ENCODE measurements at places on chromosomes 1 and 21. TPM values are rescaled to one million over a fixed set of nuclear protein-coding genes. Genes with fewer than 3 reads are reported as not detected.

Gene PTPN14
- total RNA-seq: 43.7 TPM

Gene DIO1
- not detected for total RNA-seq

Gene CPLANE2
- 11.7 TPM for total RNA-seq

Gene NHLH2
- total RNA-seq: 0.32 TPM

Gene OLFML2B
- 17.5 TPM for total RNA-seq

Gene RNF207
- 12.7 TPM for total RNA-seq

Gene CLCA4
- not detected for total RNA-seq

Gene EPHB2
- total RNA-seq: 6.0 TPM

Gene SPATA21
- total RNA-seq: not detected

Gene SLC16A1
- total RNA-seq: 8.6 TPM

Gene MSH4
- 0.96 TPM for total RNA-seq

Gene TAS1R3
- 0.32 TPM for total RNA-seq

Gene FHAD1
- 2.4 TPM for total RNA-seq

DNA sequence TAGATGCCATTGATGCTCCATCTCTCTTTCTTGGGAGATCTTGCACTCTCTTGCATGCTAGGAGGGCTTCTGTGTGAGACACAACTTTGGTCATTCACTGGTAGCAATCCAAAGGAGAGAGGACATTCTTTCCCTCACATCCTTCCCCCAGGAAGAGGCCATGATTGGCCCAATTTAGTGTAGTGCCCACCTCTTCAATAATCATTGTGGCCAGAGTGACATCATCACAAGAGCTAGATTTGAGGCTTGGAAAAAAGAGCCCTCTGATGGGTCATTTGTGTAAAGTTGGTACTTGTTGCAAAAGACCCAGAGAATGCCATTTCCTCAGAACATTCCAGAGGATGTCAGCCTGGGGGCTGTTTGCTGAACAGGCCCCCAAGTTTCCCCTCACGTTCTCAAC lies 30.2 kb downstream of the S100A6 start:
- DNase-seq: no peak

GRCh38 chr1:224769452-224770335 lies 153.6 kb downstream of the CNIH3 start:
- no peak for DNase-seq

GRCh38 chr1:57591842-57592241 lies 168.0 kb upstream of the DAB1 start:
- DNase-seq: no peak

DNA sequence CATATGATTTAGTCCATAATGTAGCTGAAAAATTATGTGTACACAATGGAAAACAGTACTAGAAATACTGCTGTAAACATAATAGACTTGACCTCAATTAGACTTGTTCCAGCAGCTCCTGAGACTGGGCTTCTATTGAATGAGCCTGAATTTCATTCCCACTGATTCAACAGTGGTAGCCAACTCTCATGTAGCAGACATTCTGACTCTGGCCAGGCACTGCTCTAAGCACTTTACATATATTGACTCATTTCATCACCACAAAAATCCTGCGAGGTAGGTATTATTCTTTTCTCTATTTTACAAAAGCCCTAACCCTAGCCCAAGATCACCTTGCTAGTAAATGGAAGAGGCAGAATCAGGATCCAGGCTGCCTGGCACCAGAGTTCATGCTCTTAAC lies 12.8 kb upstream of the CTSS start:
- DNase-seq: no peak

GRCh38 chr1:43319288-43319687 lies 18.3 kb upstream of the MPL start:
- peak; percentile 41 for DNase-seq

- no peak for DNase-seq
Observed at GRCh38 chr1:19284881-19285280, 3.7 kb downstream of the AKR7A3 start.

- DNase-seq: no peak
Observed at GRCh38 chr21:30340714-30341573, 3.5 kb upstream of the KRTAP27-1 start.

DNA sequence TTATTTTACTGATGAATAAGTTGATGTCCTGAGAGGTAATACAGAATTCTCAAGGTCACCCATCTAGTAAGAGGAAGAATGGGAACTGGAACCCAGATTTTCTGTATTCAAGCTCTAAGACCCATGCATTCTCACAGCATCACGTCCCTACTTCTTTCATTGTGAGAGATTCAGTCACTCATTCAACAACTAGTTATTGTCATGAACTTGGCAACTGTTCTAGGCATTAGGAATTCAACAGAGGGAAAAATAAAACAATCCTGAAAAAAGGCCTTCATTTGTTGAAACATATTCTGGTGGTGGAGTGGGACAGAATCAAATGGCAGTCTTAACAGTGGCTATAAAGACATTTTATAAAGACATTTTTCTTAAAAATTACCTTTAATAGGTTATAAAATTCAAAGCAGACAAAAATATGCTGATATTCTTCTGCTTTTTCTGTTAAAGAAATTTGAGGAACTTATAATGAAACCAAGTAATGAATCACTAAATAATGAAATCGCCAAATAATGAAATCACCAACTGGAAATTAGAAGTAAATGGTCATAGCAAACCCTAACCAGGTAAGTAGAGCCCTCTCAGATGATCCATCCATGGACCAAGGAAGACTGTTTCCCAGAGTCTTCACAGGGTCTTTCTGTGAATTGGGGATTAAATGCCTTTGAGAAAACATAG lies 136.5 kb upstream of the DPYD start:
- DNase-seq: no peak

DNA sequence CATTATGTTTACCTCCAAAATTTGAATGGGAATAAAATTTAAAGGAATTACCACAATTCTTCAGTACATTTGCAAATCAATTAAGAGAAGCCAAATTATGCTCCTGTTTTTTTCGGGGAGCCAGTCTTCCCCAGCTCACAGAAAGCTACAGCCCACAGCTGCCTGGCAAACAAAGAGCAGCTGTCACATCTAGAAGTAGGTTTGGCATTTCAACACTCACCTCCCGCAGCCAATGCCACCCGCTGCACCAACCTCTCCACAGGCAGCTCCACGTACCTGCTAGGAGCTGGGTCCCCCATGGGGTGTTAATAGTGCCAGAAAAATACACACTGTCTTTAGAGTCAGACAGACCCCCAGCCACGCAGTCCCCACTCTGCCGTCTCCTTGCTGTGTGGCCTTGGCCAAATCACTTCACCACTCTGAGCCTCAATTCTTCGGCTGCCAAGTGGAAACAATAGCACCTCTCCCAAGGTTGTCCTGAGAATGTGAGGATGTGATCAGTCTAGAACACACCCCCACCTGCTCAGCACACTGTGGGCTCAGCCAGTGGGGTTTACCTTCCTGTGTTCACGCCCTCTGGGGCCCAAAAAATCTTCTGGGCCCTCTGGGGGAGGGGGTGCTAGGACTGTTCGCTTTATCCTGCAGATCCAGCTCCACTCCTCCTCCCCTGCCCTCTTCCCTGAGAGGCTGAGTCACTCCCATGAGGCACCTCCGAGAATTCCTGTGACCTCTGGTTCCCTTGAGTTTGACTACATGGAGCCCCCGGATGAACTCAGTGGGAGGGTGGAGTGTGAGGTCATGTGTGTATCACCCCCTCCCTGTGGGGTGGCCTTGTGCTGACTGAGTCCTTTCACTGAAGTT lies 204.3 kb upstream of the GRIK3 start:
- DNase-seq: no peak

- no peak for DNase-seq
Observed at GRCh38 chr21:29372063-29372802, 73.5 kb downstream of the BACH1 start.

DNA sequence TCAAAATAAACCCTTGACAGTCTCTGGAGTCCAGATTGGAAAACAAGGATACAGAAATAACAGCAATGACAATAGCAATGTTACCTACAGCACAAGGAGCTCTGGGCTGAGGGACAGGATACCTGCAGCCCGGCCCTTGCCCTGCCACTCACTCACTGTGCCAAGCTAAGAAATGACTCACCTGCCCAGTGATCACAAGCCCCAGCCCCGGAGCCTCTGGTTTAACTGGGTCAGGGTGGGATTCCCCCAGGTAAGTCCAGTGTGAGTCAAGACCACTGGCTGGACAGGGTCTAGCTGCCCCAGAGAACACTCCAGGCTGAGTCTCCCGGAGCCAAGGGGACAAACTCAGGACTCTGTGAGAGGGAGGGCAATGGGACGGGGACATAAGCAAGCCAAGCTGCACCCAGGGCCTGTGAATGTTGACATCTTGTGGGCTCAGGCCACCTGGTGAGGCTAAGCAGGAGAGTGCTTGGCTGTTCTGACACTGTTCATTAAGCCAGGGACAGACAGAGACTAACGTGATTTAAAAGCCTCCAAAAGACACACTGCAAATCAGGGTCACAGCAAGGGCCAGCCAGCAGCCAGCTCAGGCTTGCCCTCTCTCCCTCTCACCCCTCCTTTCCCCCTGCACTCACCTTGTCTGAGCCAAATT lies 64.1 kb downstream of the MIS18A start:
- DNase-seq: no peak

DNA sequence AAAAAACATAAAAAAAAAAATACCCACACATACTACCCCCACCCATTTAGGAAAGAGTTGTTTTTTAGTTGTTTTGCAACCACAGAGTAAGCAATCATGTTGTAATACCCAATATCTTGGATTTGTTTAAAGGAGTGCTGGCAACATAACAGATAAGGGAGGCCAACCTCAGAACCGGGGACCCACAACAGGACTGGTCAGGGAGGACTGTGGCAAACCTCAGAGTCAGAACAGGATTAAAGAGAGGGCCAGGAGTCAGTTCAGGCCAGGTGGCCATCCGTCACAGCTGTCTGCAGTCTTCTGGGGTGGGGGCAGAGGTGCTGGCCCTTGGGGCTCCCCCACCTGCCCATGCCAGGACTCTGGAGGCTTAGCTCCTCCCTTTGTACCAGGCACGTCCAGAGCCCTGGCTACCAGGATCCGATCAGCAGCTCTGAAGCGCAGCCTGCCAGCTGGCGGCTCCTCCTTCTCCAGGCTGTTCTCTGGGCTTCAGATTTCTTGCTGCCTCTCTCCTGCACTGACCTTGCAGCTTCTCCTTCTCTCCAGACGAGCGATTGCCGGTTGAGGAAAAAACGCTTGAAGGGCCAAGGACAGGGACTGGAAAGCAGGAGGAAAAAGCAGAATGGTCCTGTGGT lies 7.9 kb downstream of the H6PD start:
- peak; percentile 88 for DNase-seq

- DNase-seq: peak; percentile 90
Observed at GRCh38 chr1:151130987-151131586, 15.3 kb downstream of the SEMA6C start.

DNA sequence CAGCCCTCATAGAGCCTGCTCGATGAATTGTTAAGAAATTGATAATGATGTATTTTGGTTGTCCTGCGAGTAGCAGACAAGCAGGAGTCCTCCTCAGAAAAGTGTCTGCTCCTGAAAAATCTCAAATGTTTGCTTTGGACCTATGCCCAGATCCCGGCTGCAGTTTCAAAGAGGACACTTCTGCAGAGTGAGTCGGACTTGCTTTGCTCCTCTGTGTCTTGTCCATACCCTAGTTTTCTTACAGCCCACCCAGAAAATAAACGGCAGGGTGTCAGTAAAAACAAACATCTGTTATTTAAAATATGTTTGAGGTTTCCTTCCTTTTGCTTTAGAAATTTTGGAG lies 2.8 kb downstream of the S100A10 start:
- no peak for DNase-seq

DNA sequence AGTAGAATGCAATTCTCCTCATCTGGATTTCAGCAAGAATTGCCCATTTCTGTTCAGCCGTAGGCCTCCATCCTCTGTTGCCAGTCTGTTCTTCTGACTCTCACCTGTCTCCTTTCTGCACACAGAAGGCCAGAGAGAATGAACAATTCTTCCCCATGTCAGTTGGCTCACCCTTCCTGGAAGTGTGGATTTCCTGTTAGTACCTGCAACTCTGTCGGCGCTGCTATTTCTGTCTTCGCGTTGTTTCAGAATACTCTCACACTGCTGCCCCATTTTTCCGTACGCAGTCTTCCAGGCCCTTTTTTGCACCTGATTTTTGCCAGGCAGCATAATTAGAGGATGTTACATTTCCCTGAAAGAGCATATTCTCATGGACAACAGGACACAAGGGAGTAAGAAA lies 200.7 kb downstream of the FGGY start:
- no peak for DNase-seq

GRCh38 chr1:177181631-177182291 lies 11.0 kb downstream of the BRINP2 start:
- peak; percentile 73 for DNase-seq

- no peak for DNase-seq
Observed at GRCh38 chr1:8875216-8875861, 3.1 kb downstream of the ENO1 start.

DNA sequence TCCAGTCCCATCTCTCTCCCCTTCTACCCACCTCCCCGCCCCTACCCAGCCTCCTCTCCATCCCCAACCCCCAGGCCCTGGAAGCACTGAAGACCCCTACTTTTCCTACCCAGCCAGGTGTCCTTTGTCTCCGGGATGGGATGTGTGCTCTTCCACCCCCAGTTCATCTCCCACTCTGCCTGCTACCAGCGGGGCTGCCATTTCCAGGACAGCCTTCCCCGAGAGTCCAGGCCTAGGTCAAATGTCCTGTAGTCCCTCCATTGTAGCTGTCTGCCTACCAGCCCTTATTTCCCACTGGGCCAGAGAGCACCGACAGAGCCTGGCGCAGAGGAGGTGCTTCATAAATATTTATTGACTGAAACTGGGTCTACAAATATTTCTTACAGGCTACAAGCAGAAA lies 72.0 kb upstream of the TLR5 start:
- DNase-seq: no peak

GRCh38 chr1:92843429-92844352 lies 11.9 kb downstream of the RPL5 start:
- DNase-seq: no peak

DNA sequence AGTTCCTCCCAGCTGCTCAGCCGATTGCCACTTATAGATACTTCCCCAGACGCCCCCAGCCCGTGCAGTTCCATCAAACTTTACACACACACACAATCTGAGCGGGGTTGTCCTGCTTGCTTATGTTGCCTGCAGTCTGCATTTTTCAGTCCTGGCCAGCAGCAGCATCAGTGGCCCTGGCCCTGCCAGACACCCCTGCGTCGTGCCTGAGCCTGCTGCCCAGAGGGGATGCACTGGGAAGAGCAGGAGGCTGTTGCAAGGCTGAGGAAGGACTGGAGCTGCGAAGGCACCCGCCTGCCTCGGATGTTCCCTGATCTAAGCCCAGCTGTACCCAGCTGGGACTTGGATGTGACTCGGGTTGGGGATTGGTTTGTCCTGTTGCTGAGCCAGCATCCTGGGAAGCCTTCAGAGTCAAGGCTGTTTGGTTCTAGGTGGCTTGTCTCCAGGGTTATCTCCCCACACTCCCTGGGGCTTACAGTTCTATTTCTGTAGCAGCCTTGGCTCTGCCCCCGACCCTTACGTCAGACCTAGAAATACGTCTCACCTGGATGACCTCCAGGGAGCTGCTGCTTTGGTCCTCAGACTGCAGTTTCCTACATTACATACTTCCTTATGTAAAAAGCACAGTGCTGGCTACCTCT lies 42.3 kb downstream of the MAN1C1 start:
- peak; percentile 60 for DNase-seq
